ENCODE measurements at places on chromosomes 2 and 18. TPM values are rescaled to one million over a fixed set of nuclear protein-coding genes. Genes with fewer than 3 reads are reported as not detected.

Gene C2orf80
- not detected for total RNA-seq

Gene ARHGAP15
- not detected for total RNA-seq

Gene ETAA1
- 9.1 TPM for total RNA-seq

Gene CTAGE1
- total RNA-seq: not detected

Gene LDLRAD4
- 1.5 TPM for total RNA-seq

Gene DNAJC27
- 1.6 TPM for total RNA-seq

Gene IL36B
- total RNA-seq: 0.37 TPM

Gene CHRND
- total RNA-seq: not detected

Gene RGPD3
- 0.20 TPM for total RNA-seq

Gene SKA1
- total RNA-seq: 12.4 TPM

Gene CACNB4
- total RNA-seq: 0.07 TPM

Gene LAMA3
- total RNA-seq: 51.0 TPM

Gene DSG2
- total RNA-seq: 69.7 TPM

Gene MZT2A
- 209 TPM for total RNA-seq

Gene NEURL3
- total RNA-seq: 1.0 TPM

Gene NEU2
- not detected for total RNA-seq

Gene SLC14A1
- not detected for total RNA-seq

Gene TUBA4A
- 321 TPM for total RNA-seq

Gene CNTNAP5
- total RNA-seq: not detected

Gene ASNSD1
- total RNA-seq: 40.7 TPM

Gene SPATS2L
- 148 TPM for total RNA-seq

Gene SNX17
- 138 TPM for total RNA-seq

Gene SIX3
- 1.6 TPM for total RNA-seq

Gene C2orf78
- total RNA-seq: not detected

Gene LIPG
- 0.32 TPM for total RNA-seq

Gene SMYD1
- not detected for total RNA-seq

Gene IL1F10
- not detected for total RNA-seq

Gene WDR75
- total RNA-seq: 52.1 TPM

Gene KCNJ3
- not detected for total RNA-seq

Gene SOCS6
- 33.8 TPM for total RNA-seq

Gene EGR4
- 0.43 TPM for total RNA-seq

Gene KCNIP3
- 1.4 TPM for total RNA-seq

Gene CFAP221
- total RNA-seq: 0.40 TPM

All from A549 treated with ZK216348 at 1 μM for 4 hours (cell line).